ENCODE measurements at places on chromosomes 3 and 15. TPM values are rescaled to one million over a fixed set of nuclear protein-coding genes. Genes with fewer than 3 reads are reported as not detected.

DNA sequence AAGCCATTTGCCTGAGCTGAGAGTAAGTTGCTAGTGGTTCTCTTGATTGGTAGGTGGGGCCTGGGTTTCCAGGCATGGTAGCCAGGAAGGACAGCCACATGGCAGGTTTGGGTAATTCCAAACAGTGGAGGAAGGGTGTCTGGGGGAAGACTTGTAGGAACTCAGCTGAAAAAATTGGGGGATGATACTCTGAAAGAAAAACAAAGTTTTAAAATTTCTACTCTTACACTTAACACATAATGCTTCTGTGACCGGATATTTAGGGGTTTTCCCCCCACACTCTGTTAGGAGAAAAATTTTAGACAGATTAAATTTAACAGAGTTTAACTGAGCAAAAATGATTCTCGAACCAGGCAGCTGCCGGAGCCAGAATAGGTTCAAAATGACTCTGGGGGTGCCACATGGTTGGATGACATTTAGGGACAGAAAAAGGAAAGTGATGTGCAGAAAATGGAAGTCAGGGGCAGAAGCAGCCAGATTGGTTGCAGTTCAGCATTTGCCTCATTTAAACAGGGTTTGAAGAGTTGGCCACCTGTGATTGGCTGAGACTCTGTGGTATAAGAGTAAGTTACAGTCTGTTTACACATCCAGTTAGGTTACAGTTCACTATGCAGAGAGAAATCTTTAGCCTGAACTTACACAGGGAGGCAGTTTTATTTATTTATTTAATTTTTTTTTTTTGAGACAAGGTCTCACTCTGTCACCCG, 8.1 kb downstream of the B2M start:
- peak; percentile 36 for DNase-seq

The FRMD4B gene
- 1.8 TPM for total RNA-seq

The WDR5B gene
- total RNA-seq: 6.2 TPM

DNA sequence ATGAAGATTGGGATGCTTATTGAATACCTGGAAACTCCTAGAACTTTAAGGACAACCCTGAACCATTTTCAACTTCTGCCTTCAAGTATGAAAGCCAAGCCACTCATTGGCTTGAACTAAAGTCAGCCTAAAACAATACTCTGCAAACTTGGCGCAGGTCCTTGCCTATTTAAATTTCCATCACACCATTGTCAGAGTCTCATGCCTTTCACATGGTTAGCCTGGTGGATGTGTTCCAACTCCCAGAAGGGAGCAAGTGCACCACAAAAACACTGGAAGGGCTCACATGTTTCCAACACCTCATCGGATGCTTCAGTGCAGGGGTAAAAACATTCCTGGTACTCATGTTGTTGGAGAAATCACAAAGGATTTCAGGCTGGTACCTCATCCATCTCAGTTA, 511.6 kb upstream of the MDFIC2 start:
- peak; percentile 39 for DNase-seq

DNA sequence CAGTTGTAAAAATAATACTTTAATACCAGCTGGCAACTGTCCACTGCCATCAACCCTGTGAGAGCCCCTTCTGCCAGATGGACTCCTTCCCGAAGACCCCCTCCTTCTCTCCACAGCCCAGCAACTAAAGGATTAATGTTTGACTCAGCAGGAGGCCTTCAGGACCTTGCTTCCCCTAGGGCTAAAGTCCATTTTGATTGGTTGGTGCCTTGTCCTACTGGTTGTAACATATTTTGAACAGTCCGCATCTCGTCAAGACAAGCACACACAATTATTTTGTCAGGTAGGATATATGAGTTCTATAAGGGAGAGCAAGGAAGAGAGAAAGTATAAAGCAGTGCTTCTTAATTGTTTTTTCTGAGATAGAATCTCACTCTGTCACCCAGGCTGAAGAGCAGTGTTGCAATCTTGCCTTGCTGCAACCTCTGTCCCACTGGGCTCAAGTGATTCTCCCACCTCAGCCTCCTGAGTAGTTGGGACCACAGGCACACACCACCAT, 18.6 kb downstream of the ACOX2 start:
- DNase-seq: no peak

The PIERCE2 gene
- 1.3 TPM for total RNA-seq

The ETV5 gene
- 53.0 TPM for total RNA-seq

The SLC28A1 gene
- total RNA-seq: not detected

The CCDC9B gene
- 5.4 TPM for total RNA-seq

GRCh38 chr3:13280122-13280790, 139.9 kb downstream of the NUP210 start:
- no peak for DNase-seq

- no peak for DNase-seq
These were observed 6.9 kb upstream of the SPG11 start for GRCh38 chr15:44670087-44670950.

The CLDN16 gene
- 0.74 TPM for total RNA-seq

The KNL1 gene
- 43.4 TPM for total RNA-seq

GRCh38 chr3:62922326-62922725, 47.1 kb upstream of the CADPS start:
- DNase-seq: peak; percentile 47

The NLGN1 gene
- 6.0 TPM for total RNA-seq

The SLC28A2 gene
- total RNA-seq: not detected

GRCh38 chr15:51634591-51635198, 12.1 kb upstream of the DMXL2 start:
- peak; percentile 32 for DNase-seq

GRCh38 chr15:101159936-101160815, 91.7 kb downstream of the CHSY1 start:
- no peak for DNase-seq

DNA sequence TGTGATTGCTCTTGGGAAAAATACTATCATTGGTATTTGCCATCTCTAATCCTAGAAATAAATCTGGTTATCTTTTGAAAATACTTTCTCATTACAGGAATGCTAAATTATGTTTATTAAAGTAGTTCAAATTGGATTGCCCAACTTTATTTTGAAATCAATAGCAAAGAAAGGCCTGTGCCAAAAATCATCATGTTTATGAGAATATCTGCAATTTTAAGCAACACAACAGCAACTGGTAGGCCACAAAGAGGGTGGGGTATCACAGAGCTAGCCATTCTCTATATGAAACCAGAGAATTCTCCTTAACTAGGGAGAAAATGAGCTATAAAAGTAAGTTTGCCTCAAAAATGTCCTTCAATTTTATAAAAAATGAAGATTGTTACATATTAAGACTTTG, 11.9 kb upstream of the TM4SF19 start:
- no peak for DNase-seq

DNA sequence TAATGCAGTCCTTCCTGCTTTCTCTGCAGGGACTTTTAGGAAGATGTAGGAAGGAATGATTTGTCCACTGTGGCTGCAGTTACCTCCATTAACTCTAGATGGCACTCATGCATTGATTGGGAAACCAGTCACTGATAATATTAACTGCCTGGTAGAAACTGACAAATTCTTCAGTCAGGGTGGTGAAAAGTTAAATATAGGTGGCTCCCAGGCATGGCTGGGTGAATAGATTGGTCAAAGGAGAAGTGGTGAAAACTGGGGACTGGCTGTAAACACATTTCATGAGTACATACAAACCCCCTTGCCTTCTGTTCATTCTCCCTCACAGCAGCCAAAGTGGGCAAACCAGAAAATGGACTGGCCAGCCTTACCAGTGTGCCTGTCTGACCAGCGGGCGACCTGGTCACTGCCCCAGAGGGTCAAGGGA, 333.4 kb downstream of the THSD4 start:
- peak; percentile 57 for DNase-seq

The TUBGCP4 gene
- total RNA-seq: 13.2 TPM

GRCh38 chr3:20040548-20041196, 426 bp downstream of the KAT2B start:
- DNase-seq: peak; percentile 78

The ERICH6 gene
- not detected for total RNA-seq

DNA sequence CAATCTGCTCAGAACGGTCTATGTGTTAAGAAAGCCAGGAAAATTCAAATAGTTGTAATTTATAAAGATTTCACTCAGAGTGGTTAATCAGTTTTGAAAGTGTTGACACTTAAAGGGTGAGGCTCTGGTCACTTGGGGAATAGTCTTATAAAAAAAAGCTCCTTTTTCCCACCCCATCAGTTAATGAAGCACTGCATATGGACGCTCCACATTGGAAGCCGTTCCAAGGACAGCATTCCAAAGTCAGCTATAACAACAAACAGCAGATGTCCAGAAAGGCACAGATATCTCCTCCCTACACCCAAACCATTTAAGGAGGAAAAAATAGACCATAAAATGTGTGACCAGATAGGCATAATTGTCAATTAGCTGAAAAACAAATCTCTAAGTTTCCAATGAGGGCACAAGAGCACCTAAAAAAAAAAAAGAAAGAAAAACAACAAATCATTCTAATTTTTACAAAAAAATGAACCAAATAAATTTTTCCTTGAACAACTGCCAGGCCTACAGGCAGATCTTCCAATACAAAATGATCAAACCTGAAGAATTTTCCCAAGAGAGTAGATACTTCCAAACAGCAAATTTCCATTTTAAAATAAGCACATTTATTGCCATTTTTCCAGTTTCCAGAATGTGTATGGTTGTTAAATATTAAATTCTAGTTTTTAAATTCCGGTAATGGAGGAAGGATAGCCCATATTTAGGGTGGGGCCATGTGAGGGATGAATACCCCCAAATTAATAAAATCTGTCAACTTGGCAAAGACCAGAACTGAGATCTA, 198.3 kb downstream of the ERC2 start:
- DNase-seq: peak; percentile 6

DNA sequence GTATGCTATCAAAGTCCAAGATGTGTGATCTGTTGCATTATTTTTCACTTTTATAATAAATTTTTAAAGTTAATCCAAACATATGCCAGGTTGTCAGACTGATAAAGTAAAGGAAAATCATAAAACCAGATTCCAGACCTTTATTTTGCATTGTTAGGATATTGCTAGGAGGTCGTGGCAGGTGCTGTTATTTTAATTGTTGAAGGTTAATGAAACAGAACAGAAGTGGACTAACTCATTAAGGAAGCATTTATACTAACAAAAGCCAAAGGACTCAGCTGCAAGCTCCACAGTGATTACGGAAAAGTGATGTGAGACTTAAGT, 63.1 kb downstream of the DCLK3 start:
- DNase-seq: no peak

DNA sequence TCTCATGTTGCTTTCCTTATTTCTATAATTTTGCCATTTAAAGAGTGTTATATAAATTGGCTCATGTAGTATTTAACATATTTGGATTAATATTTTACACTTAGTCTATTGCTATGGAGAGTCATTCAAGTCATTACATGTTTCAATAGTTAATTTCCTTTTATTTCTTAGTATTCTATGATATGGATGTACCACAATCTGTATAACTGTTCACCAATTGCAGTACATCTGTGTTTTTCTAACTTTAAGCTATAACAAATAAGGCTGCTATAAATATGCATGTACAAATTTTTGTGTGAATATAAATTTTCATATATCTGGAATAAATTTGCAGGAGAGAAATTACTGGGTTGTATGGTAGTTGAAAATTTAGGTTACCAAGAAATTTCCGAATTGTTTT, 993.4 kb downstream of the NAALADL2 start:
- no peak for DNase-seq

The TMEM62 gene
- total RNA-seq: 18.6 TPM

GRCh38 chr3:122975163-122975923, 52.2 kb downstream of the SEMA5B start:
- peak; percentile 93 for DNase-seq

- DNase-seq: no peak
These were observed 141.0 kb downstream of the MYLK start for GRCh38 chr3:123743121-123743520.

- DNase-seq: no peak
These were observed 7.9 kb upstream of the ANO10 start for GRCh38 chr3:43629741-43630140.

DNA sequence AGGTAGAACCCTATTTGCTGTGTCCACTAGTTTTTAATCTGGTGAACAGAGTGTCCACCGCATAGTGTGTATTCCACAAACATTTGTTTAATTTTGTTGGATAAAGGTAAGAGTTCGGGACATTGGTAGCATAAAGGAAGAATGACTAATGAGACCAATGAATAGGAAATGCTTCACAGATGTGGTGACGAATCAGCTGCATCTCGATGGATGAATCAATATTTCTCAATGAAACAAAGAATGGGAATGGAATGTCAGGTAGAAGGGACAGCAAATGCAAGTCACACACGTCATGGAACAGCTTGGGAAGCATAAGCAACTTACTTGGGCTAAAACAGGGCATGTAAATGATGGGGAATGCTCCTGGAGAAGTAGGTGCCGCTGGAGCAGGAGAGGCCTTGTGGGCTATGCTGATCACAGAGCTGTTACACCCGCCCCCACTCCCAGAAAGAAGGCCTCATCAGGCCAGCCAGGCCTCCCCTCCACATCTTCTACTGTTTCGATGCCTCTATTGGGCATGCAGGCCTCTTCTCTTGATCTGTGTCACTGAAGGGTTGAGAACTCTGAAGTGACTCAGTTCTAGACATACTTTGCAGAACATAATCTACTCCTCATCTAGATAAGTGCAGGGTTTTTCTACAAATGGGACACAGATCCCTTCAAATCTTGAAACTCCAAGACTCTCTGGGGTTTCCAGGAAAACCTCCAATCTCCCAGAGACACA, 120.0 kb upstream of the GADL1 start:
- no peak for DNase-seq

- no peak for DNase-seq
These were observed 314 bp upstream of the TMED3 start for GRCh38 chr15:79310612-79310984.

- DNase-seq: no peak
These were observed 3.4 kb downstream of the GATA2 start for GRCh38 chr3:128489674-128489926.

- DNase-seq: peak; percentile 9
These were observed 61.1 kb upstream of the GPD1L start for GRCh38 chr3:32045091-32045915.

The ACTRT3 gene
- total RNA-seq: not detected

- peak; percentile 76 for DNase-seq
These were observed 50.4 kb downstream of the COL6A5 start for GRCh38 chr3:130395916-130396315.

- DNase-seq: peak; percentile 69
These were observed 6.2 kb upstream of the TLR9 start for GRCh38 chr3:52231502-52232278.

- peak; percentile 84 for DNase-seq
These were observed 14.2 kb downstream of the IQGAP1 start for GRCh38 chr15:90402223-90402622.

The CCDC39 gene
- total RNA-seq: not detected

The FANCI gene
- 39.1 TPM for total RNA-seq

The GCHFR gene
- 30.6 TPM for total RNA-seq

The TMED3 gene
- total RNA-seq: 86.1 TPM

DNA sequence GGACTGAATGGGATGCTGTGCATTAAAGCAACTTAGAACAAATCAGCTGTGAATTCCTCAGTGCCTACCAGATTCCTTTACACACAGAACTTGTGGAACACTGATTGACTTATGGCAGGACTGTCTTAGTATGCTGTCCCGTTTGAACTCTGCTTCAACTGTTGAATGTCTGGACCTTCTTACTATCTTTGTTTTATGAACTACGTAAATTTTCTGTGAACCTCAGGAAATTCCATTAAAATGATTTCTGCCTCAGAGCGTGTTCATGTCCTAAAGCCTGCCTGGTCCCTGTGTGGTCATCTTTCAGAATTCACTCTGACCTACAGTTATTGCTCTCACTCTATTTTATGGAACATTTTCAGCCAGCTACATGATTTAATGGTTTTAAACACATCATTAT, 29.4 kb upstream of the FBN1 start:
- DNase-seq: no peak

The LEKR1 gene
- 1.4 TPM for total RNA-seq

The ZMYND10 gene
- total RNA-seq: 0.17 TPM
